ENCODE measurements at places on chromosomes 7 and 10. TPM values are rescaled to one million over a fixed set of nuclear protein-coding genes. Genes with fewer than 3 reads are reported as not detected.

Gene CC2D2B
- not detected for total RNA-seq

Gene MSMB
- total RNA-seq: not detected

Gene VIPR2
- not detected for total RNA-seq

DNA sequence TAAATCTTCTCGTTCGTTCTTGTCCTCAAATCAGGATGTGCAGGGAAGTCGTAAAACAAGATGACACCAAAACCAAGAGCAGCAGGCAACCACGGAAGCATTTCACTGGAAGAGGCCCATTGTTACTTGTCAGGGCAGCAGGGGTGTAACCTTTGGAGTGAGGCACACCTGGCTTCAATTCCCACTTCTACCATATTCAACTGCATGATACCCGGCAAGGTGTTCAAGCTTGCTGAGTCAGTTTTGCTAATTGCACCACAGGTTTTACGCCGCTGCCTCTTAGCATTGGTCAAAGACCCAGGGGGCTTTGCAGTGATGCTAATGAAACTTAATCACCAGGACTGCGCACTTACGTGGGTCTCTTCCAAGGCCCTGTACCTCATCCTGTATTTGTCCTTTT is 50.0 kb upstream of the PTER start:
- no peak overlapping the region for H3K27ac ChIP-seq
- no peak for DNase-seq
- H3K36me3 ChIP-seq: no peaks in the 10 kb centered on the region
- H3K4me3 ChIP-seq: no peak overlapping the region

- H3K36me3 ChIP-seq: 0 out of 2 replicates have a peak, but pooled peaks cover 8% of the 10 kb centered on the region
- H3K27me3 ChIP-seq: no peaks in the 10 kb centered on the region
- DNase-seq: peak; percentile 54
- no peak overlapping the region for H3K27ac ChIP-seq
- H3K4me3 ChIP-seq: no peak overlapping the region
Observed at GRCh38 chr7:50766849-50767207, 15.9 kb downstream of the GRB10 start.

DNA sequence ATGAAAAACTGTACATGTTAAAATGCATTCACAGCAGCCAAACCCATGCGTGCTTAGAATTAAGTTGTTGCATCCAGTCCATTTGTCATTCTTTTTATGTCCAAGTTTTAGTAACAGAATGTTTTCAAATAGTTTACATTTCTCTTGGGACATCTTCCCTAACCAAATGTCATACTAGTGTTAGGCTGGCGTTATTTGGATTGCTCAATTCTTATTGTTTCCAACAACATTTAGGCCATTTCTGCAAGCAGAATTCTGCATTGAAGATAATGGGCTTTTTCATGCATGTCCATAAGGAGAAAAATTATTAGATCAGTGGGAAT is 203.0 kb downstream of the HIBADH start:
- H3K4me3 ChIP-seq: no peak overlapping the region
- no peaks in the 10 kb centered on the region for H3K27me3 ChIP-seq
- H3K4me1 ChIP-seq: no peaks in the 10 kb centered on the region
- H3K27ac ChIP-seq: no peak overlapping the region
